Skin of body (tissue), 3 donors: ENCODE measurements at places on chromosomes 6 and 20.

GRCh38 chr6:54463354-54464024 is 155.2 kb downstream of the TINAG start:
- DNase-seq, result no peak

DNA sequence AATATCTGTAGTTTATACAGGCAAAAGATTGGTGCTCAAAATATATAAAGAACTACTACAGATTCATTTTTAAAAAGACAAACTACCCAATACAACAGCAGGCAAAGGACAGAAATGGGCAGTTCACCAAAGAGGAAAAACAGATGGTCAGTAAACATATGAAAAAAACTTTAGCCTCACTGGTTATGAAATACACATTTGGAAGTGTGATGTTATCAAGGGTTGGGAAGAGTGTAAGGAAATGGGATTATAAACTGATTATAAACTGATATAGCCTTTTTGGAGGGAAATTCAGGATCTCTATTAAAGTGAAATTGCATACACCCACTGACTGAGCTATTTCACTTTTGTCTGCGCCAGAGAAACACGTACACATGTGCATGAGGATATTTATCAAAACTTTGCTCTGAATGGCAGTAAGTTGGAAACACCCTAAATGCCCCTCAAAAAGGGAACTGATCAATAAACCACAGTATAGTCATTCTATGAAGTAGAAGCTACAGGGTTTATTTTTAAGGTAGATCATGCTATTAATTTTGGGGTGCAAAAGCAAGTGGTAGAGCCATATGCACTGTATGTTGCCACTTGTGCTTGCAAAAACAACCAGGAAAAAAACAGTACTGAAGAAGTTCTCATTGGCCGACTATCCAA is 32.2 kb upstream of the ARFGEF2 start:
- no peak for DNase-seq

DNA sequence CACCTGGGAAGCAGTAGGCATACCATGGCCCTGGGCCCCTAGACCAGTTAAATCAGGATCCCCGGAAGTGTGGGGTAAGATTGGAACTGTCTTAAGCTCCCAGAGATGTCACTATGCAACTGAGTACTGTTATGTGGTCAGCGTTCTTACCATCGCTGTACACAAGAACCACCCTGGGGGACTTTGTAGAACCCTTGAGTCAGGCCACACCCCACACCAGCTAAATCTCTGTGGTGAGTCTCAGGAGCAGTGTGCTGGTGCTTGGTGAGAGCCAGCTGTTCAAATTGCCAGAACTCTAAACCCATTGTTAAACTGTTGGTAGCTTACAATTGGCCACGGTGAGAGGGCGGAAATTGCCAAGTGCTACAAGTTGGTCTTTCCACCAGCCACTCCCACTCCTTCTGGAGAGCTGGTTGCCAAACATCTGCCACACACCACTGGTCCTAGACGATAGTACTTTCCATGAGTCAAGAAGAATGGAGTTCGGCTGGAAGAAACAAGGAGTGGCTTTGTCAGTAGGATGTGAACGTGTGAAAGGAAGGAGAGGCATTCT is 80.5 kb upstream of the SYNDIG1 start:
- DNase-seq, result no peak

- DNase-seq, result no peak
Measured at GRCh38 chr20:2972126-2972525, 71.3 kb upstream of the GNRH2 start.

- no peak for DNase-seq
Measured at GRCh38 chr6:137230547-137230946, 11.4 kb upstream of the IFNGR1 start.

GRCh38 chr20:52643034-52643433 is 329.1 kb upstream of the TSHZ2 start:
- no peak for DNase-seq

DNA sequence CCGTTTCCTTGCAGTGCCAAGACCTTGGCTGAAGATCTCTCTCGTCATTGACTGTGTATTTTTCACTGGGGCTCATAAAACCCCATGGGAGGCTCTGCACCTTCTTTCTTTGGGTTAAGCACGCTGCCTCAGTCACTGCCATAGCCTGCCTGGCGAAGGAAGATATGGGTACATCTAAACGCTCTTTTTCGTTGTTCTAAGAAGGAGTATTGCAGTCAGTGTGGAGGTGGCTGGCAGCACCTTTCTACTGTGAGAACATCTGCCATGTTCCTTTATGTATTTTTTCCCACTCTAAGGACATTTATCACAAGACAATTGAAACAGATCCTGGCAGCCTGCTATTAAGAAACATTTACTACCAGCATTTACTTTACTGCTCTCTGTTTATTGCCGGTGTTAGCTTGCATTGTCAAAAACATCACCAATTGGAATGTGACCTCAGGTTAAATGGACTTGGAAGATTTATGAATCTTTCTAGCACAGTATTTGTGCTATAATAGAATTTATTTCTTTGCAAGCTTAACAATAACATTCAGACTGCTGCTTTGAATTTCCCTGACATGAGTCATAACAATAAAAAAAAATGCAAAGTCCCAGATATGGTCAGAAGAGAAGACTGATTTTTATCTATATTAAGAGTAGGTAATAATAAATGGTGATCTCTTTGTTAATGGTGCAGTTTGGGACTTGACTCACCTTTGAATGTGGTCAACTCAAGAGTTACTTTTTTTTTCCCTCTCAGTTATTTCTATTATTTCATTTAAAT is 62.2 kb upstream of the CLDN20 start:
- DNase-seq, result no peak

DNA sequence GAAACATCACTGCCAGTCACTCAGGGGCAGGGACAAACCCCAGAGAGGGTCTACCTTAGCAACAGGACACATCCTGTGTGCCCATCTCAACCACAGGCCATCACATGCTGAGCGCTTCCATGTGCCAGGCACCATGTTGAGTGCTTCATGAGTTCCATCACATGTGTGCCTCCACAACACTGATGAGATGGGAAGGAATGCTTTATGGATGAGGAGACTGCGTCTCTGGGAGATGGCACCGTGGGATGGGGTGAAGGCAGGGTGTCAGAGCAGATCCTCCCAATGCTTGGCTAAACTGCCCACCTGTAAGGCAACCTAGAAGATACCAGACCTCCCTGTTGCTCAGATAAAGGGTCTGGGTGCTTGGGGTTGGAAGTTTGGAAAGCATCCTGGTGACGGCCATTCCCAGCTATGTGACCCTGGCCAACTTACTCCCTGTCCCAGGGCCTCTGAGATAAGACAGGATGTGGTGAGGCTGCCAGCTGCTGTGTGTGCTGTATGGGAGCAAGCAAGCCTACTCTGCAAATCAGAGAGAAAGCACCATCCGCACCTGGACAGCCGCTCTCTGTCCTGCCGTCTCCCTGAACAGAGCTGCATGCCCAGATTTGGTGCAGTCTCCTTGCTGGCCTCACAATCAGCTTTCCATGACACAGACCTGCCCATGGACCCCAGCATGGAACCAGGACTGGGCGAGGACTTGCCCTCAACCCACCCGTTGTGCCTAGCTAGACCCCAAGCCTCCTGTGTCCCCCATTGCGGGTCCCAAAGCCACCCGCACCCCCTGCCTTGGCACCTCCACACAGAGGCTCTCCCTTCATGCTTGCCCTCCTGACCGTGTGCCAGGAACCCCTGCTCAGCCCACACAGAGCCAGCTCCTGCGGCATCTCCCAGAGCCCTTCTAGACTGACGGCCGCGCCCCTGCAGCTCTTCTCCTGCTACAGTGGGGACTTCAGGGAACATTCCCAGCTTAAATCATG is 143.7 kb downstream of the SYNDIG1 start:
- no peak for DNase-seq

DNA sequence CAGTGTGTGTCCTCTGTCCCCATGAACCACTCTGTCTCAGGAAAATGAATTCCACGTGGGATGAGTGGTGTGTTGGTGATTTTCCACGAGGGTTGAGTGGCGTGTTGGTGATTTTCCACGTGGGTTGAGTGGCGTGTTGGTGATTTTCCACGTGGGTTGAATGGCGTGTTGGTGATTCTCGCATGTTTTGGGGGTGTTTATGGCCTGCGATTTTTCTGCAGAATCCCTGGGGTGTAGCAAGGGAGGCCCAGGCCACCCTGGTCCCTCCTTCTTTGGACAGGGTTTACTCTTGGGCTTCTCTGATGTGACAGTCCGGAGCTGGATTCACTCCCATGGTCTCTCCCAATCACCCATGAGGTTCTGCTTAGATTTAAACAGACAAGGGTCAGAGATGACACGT is 90.6 kb upstream of the FRMD1 start:
- no peak for DNase-seq

GRCh38 chr6:154638369-154638768 is 94.8 kb upstream of the SCAF8 start:
- peak; percentile 19 for DNase-seq

DNA sequence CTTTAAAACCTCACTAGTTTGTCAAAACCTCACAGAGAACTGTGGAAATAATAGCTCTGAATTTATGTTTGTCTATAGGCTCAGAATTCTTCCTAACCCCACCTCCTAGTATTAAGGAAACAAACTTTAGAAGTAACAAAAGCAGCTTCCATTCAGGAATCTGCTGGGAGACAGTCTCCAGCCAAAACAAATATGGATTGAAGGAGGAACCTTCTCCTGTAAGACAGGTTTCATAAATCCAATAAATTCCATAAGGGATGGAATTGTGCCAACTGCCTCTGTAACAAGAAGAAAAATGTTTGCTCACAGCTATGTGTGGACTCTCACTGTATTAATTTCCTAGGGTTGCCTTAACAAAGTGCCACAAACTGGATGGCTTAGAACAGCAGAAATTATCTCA is 7.5 kb downstream of the SYCP2 start:
- DNase-seq, result no peak

- no peak for DNase-seq
Measured at GRCh38 chr6:111864138-111865048, 8.9 kb downstream of the FYN start.

DNA sequence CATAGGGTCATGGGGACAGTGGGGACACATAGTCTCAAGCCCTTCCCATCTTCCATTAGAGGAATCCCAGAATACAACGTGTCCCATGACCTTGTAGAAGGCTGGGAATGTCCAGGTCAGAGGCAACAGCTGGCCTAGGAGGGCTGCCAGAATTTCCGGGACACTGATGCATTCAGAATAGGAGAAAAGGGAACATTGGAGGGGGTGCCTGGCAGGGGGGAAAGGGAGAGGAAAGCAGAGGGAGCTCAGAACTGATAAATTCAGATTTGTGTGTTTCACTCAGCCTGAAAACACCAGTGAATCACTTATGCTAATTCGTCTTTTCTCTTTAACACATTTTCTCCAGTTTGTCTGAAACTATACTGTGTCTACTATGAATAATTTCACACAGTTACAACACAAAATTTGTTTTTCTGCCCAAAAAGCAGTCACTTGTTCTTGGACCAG is 35.5 kb upstream of the BMP2 start:
- DNase-seq, result no peak

DNA sequence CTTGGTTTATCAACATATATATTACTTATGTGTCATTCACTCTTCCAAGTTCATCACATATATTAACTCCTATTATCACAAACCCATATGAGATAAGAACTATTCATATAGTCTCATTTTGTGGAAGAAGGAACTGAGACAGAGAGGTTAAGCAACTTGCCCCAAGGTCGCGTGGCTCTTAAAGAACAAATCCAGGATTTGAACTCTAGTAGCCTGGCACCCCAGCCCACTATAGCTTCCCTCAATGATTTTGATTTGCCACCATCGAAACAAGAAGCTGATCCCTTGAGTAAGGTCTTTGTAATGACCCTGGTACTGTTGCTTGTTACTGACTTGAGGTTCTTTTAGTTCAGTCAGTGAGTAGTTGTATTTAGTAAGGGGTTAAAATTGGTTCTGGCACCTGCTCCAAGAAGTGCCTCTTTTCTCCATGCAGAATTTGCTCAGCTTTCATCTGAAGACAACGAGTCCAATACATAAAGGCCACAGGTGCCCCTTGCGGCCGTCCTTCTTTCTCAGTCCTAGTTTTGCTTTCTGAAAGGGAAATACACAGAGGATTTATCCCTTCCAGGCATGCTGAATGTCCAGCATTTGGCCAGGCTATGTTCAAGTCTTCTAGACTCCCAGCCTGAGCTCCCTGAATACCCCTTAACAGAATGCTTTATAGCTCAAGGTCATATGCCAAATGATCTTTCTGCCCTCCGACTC is 253.0 kb downstream of the TBC1D7 start:
- no peak for DNase-seq

GRCh38 chr6:6586671-6587526 is 1.6 kb upstream of the LY86 start:
- DNase-seq, result peak; percentile 17

- no peak for DNase-seq
Measured at GRCh38 chr6:28277746-28278145, 3.6 kb upstream of the PGBD1 start.
